ENCODE measurements at places on chromosomes 1 and 21.

DNA sequence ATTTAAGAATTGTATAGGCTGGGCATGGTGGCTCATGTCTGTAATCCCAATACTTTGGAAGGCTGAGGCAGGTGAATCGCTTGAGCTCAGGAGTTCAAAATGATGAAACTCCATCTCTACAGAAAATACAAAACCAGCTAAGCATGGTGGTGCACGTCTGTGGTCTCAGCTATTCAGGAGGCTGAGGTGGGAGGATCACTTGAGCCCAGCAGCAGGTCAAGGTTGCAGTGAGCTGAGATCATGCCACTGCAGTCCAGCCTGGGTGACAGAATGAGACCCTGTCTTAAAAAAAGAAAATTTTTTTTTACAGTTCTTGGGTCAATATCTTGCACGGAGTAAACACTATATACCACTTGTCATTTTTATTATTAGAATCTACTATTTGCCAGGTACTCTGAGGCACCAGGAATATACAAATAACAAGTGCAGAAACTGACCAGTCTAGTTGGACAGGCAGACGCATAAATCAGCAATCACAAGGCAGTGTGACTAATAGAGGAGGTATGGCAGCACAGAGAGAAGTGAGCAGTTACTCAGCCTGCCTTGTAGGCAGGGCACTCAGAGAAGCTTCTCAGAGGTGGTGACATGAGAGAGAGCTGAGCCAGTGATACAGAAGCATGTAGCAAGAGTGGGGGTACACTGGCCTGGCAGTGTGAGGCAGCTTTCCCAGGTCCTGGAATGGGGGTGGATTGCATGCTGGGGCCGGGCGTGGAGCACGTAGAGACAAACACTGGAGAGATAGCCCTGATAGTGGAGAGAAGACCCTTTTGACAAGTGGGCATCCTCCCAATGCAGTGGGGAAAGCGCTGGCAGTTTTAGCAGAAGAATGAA lies 8.0 kb downstream of the PHLDA3 start:
- no peak for DNase-seq

DNA sequence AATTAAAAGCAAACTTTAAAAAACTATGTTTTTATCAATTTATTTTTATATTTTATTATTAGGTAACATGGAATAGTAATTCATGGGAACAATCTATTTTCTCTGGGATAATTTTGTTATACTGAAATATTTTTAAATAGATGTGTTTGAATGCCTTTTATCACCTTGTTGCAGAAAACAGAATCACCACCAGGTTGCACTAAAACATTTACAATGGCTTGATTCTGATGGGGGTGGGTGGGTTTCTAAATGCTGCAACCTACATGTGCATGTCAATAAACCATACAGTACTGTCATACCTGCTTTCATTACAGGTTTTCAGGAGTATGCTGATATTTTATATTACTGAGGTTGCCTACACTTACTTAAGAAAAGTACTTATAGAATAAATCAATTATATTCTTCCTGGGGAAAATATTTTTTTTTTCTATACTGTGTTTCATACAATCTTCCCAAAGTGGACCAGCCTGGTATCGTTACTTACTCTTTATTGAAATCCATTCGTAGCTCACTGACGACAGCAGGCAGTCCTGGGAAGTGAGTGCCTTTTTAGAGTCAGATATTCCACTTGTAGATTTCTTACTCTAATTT lies 132.8 kb downstream of the PTPRC start:
- no peak for DNase-seq

GRCh38 chr1:7280347-7280960 lies 490.6 kb upstream of the VAMP3 start:
- no peak for DNase-seq

GRCh38 chr1:13950637-13951036 lies 250.6 kb downstream of the PRDM2 start:
- DNase-seq: no peak

- DNase-seq: no peak
Measured at GRCh38 chr21:40639616-40640194, 207.3 kb downstream of the DSCAM start.

GRCh38 chr1:165485716-165486115 lies 40.8 kb upstream of the RXRG start:
- no peak for DNase-seq

GRCh38 chr1:58352476-58353092 lies 193.9 kb downstream of the OMA1 start:
- no peak for DNase-seq

GRCh38 chr1:116299248-116299647 lies 73.8 kb upstream of the ATP1A1 start:
- no peak for DNase-seq

DNA sequence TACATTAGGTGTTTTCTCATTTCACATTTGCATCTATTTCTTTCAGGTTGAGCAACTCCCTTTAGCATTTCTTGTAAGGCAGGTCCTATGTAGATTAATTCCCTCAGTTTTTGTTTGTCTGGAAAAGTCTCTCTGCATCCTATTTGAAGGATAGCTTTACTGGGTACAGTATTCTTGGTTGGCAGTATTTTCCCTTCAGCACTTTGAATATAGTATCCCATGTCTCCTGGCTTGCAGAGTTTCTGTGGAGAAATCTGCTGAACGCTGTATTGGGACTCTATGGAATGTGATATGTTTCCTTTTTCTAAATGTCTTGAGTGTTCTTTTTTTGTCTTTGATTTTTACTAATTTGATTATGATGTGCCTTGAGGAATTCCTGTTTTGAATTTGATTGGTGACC lies 28.9 kb upstream of the FAM163A start:
- no peak for DNase-seq

DNA sequence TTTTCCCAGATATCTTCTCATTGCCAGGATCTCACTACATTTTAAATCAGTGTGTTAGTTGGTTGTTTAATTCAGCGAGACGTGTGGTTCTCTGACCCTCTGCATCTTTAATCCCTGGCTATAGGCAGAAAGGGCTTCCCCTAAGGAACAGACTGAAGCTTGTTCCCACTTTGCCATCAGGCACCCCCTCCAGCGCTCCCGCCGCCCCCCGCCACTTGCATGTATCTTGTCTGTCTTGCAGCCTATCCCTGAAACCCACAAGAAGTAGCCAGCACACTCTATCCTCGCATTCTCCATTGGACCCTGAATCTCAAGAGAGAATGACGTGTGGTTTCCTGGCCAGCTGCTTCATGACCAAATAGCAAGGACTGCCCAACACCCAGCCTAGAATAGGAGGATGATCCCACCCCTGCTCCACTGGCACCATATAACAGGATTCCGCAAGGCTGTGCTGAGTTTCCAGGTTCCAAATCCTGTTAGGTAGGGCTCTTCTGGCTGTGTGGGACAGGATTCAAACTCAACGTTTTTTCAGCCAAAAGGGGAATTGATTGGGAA lies 7.8 kb downstream of the CLDN19 start:
- DNase-seq: no peak

DNA sequence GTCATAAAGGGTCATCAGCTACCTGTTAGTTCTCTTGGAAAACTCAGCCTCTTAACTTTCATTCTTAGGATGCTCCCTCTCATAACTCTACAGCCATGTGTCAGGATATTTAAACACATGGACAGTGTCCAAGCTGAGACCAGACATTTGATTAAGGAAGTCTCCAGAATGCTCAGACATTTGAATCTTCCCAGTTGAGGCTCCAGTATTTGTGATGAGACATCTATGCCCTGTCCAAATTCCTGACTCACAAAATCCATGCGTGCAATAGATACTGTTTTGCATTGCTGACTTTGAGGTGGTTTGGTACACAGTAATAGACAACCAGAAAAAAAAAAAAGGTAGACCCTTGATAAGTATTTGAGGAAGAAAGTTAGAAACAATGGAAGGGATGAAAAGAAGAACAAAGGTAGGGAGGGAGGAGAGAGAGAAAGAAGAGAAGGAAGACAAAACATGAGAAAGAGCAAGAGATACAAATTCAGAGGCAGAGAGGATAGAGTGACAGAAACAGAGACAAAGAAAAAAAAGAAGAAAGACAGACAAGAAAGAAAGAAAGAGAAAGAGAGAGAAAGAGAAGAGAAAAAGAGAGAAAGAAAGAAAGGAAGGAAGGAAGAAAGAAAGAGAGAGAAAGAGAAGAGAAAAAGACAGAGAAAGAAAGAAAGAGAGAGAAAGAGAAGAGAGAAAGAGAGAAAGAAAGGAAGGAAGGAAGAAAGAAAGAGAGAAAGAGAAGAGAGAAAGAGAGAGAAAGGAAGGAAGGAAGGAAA lies 275.5 kb upstream of the PRMT6 start:
- no peak for DNase-seq

DNA sequence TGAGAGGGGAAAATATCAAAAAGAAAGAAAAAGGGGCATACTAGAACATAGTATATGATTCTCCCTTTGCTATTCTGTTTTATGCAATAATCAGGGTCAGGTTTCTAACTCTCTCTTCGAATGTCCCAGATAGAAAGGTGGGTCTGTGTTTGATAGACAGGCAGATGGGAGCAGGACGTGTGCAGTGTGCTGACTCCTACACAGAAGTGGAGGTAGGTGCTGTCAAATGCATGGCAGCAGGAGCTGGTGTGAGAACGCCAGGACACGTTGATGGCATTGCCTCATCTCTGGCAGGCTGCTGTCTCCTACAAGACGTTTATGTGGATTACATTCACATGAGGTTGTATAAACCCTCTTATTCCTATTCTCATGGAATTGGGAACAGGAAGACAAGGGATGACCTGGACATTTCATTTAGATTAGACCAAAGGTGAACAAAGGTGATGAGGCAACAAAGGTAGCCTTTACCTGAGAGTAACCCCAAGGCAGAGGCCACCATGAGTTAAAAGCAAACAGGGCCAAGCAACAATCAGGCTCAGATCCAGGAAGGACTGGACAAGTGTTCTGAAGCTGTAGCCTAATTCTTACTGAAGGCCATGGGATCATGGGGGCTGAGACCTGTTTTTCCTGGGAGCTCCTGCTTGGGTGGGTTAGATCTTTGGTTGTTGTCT lies 37.8 kb downstream of the KCNK1 start:
- DNase-seq: no peak

- no peak for DNase-seq
Measured at GRCh38 chr1:196007763-196008162, 600.5 kb downstream of the KCNT2 start.

GRCh38 chr1:247298124-247298481 lies 33.6 kb downstream of the ZNF496 start:
- DNase-seq: no peak

DNA sequence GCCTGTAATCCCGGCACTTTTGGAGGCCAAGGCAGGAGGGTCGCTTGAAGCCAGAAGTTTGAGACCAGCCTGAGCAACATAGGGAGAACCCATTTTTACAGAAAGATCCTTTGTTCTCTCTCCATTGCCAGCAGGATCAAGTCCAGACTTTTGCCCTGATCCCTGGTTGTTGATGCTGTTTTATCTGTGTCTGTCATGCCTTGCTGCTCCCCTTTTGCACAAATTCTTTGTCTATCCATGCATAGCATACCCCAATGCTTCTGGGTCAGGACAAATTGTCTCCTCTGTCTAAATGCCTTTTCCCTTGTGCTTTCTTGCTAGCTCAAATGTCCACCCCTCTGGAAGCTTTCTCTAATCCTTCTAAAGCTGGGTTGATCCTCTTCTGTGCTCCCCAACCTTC lies 25.3 kb upstream of the FAAH start:
- DNase-seq: no peak

Measured in activated T-cell treated with anti-CD3 and anti-CD28 coated beads for 4 hours (primary cell).